Hematopoietic multipotent progenitor cell treated with erythropoietin and hydrocortisone succinate and interleukin-3 and kit ligand, for 17 days (in vitro differentiated cells): ENCODE measurements at places on chromosomes 5 and 9.

- DNase-seq: no peak
These were observed 75.9 kb downstream of the SPRY4 start for GRCh38 chr5:142248853-142249462.

- DNase-seq: no peak
These were observed 30.4 kb downstream of the GNG10 start for GRCh38 chr9:111691672-111692329.

GRCh38 chr5:115306011-115306536, 9.6 kb upstream of the CCDC112 start:
- no peak for DNase-seq

DNA sequence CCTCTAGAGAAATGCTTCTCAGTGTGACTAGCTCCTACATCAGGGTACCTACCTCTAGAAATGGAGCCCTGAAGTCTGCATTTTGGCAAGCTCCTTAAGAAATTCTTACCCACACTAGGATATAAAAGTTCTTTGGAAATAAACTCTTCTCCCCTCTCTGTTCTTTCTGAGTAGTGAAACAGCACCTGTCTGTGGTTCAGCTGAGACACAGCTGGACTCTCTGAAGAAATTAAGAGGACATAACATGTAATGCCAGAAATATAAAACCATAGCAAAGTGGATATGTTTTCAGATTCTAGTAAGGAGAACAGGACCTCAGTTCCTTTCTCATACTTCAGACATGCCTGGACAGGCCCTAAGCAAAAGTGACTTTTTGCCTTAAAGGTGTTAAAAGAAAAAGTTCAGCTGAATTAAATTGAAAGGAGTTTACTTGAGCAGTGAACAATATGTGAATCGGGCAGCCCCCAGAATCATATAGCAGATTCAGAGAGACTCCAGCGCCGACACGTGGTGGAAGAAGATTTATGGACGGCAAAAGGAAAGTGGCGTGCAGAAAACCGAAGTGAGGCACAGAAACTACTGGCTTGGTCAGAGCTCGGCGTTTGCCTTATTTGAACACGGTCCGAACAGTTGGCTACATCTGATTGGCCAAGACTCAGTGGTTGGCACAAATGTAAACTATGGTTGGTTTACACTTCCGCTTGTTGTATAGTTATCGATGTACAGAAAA, 64.5 kb downstream of the PRKACG start:
- DNase-seq: peak; percentile 40

DNA sequence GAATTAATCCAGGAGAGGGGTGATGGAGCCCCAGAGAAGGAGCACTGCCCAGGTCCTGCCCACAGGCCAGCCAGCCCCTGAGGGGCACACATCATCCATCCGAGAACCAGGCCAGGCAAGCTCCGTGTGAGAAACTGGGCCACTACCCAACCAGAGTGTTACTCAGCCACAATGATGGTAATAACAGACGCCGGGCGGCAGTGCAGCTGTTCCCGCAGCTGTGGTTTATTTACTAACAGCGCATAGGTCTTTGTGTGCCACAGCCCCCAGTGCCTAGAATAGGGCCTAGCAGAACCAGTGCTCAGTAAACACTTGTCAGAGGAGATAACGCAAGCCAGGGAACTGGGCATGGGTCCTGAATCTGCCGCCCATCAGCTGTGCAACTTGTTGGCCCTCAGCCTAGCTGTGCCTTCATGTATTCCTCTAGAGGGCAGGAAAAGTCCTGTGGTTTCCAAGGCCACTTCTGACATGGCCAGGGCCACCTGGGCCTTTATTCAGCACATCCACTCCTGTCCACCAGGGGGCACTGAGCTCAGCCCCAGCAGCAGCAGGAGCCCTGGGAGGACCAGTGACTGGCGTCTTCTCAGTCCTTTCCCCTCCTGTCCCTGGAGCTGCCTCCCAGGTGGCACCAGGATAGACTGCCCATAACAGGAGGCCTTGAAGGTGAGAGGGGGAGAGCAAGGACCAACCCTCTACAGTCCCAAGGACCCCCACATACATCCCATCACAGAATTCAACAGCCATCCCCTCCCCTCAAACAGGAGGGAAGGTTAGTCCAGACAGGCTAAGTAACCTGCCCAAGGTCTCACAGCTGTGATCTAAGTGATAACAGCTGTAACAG, 2.1 kb downstream of the MXD3 start:
- DNase-seq: peak; percentile 95

DNA sequence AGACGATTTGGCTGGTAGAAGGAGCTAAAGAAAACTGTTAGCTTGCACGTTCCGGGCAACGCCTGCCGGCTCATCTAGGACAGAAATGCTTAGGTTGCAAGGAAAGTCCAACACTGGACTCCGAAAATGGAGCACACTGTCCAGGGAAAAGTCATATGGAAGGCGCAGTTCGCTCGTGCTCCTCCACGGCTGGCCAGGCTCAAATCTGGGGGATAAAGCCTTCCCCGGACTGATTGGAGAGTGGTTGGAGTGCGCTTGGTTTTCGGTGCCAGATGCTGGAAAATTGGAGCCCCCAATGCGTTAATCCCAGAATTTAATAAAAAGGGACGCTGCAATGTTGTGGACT, 955 bp downstream of the CDH6 start:
- DNase-seq: no peak

- DNase-seq: no peak
These were observed 25.9 kb downstream of the MTRR start for GRCh38 chr5:7894860-7895259.

DNA sequence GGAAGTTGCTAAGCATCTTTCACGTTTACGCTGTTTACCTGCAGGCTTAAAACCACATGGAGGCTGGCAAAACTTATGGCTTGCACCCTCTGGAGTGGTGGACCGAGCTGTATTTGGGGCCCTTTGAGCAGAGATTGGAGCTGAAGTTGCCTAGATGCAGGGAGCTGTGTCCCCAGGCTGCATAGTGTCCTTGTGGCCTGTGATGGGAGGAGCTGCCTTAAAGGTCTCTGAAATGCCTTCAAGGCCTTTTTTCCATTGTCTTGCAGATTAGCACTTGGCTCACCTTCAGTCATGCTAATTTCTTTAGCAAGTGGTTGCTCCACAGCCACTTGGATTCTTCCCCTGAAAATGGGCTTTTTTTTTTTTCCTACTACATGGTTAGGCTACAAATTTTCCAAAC, 81.5 kb upstream of the CHD1 start:
- no peak for DNase-seq

GRCh38 chr5:112895682-112896081, 26.3 kb downstream of the REEP5 start:
- no peak for DNase-seq

DNA sequence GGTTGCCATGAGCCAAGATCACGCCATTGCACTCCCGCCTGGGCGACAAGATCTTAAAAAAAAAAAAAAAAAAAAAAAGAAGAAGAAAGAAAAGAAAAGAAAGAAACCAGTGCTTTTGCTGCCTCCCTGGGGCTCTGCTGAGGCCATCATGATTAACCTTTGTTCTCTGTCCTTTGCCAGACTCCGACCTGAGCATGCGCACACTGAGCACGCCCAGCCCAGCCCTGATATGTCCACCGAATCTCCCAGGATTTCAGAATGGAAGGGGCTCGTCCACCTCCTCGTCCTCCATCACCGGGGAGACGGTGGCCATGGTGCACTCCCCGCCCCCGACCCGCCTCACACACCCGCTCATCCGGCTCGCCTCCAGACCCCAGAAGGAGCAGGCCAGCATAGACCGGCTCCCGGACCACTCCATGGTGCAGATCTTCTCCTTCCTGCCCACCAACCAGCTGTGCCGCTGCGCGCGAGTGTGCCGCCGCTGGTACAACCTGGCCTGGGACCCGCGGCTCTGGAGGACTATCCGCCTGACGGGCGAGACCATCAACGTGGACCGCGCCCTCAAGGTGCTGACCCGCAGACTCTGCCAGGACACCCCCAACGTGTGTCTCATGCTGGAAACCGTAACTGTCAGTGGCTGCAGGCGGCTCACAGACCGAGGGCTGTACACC, 251.7 kb downstream of the MARCHF11 start:
- DNase-seq: no peak

DNA sequence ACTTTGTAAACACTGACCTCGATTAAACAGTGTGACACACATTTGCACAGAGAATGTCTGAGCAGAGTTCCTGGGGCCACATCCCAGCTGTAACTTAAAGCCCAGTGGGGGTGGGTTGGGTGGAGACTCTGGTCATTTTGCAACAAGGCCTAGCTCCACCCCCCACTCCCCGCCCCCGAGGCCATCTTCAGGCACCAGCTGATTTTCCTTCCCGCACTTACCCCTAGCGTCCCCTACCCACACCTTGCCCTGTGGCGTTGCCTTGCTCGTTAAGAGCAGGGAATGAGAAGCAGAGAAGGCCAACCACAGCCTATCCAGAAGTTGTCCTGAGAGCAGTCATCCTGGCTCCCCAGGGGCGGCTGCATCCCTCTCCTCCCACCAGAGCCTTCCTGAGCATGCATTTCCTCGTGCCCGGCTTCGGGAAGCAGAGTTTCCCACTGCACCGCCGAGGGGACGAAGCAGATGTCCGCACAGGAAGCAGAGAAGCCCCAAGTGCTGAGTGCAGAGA, 101.7 kb upstream of the SARDH start:
- DNase-seq: no peak

- DNase-seq: no peak
These were observed 86.7 kb downstream of the PHF2 start for GRCh38 chr9:93662952-93663572.

DNA sequence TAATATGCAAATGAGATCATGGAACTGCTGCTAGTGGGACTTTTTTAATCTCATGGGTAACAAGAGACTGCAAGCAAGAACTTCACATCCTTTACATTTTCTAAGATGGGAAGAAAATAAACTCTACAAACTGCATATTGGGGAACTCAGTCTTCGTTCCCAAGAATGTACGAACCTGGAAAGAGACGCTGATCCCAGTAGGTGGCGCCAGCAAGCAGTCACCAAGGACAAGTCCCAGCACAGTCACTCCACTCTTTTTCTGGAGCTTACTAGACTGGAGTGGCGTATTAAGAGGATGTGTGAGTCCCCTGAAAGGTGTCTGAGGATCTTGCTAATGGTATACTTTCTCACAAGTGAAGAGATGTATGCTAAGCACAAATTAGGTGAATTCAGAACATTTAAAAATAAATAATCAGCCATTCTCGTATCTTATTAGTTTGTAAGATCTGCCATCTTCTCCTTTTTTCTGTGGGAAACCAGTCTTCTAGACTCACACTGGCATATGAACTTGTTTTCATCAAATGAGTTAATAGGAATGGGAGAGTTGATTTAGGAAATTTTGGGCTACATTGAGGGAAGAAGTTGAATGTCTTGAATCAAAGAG, 16.0 kb upstream of the PUM3 start:
- DNase-seq: peak; percentile 51

- no peak for DNase-seq
These were observed 27.5 kb downstream of the B4GALT1 start for GRCh38 chr9:33139421-33140228.

- DNase-seq: no peak
These were observed 315.0 kb upstream of the PIK3R1 start for GRCh38 chr5:67900514-67900913.

DNA sequence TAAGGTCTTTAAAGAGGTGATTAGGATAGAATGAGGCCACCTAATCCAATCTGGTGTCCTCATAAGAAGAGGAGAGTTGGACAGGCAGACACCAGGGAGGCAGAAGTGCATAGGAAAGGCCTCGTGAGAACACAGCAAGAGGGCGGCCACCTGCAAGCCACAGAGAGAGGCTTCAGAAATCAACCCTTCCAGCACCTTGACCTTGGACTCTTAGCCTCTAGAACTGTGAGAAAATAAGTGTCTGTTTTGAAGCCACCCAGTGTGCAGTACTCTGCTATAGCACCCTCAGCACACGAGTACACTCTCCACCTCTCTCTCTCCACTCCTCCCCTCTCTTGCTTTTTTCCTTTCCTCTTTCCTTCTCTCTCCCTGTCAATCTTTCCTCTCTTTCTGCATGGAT, 26.8 kb downstream of the NIPAL4 start:
- no peak for DNase-seq

- no peak for DNase-seq
These were observed 95.6 kb upstream of the ZNF608 start for GRCh38 chr5:124841829-124842712.

DNA sequence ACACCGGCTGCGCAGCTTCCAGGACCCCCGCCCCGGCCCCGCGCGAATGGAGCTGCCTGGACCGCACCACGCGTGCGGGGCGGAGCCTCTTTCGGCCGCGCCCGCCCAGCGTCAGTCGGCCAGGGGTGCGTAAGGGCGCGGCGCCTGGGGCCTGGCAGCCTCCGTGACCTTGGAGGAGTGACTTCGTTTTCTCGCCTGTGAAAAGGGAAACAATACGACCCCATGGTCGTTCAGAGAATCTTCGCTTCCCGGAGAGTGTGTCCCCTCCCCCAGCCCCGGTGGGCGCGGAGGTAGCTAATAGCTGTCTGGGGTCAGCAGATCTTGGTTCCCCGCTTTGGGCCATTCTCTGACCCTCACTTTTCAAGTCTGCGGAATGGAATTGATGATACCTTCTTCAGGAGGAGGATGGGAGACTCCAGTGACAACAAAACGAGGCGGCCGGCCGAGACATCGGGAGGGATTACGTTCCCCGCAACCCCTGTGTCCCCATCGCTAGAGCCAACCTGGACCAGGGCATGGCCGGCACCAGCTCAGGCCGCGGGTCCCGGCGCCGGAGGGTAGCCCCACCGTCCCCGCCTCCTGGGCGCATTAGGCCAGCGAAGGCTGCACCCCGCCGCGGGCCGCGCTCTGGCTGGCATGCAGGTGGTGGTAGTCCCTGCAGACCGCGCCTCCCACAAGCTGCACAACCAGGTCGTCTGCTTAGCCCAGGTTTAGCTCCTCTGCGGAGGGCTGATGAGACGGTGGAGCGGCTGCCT, 5.5 kb upstream of the CDHR2 start:
- DNase-seq: peak; percentile 73

DNA sequence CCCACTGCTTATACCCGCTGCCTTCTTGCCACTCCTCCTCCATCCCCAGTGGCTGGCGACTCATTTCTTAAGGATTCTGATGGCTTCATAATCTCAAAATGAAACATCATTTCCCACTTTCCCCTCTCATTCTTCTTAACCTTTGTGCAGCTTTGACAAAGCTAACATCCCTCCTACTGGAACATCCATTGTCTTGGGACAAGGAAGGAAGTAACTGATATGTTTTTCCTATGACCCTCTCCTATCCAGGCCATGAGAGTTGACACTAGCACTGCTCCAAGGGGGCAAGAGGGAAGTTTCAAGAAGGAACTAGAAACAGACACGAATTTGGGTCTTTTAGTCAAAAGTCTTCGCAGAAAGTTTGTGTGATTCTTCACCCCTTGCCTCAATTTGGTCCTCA, 71.7 kb upstream of the SNX2 start:
- DNase-seq: no peak
